Suppressor macrophage (primary cell): ENCODE measurements at places on chromosomes 16 and 17.

DNA sequence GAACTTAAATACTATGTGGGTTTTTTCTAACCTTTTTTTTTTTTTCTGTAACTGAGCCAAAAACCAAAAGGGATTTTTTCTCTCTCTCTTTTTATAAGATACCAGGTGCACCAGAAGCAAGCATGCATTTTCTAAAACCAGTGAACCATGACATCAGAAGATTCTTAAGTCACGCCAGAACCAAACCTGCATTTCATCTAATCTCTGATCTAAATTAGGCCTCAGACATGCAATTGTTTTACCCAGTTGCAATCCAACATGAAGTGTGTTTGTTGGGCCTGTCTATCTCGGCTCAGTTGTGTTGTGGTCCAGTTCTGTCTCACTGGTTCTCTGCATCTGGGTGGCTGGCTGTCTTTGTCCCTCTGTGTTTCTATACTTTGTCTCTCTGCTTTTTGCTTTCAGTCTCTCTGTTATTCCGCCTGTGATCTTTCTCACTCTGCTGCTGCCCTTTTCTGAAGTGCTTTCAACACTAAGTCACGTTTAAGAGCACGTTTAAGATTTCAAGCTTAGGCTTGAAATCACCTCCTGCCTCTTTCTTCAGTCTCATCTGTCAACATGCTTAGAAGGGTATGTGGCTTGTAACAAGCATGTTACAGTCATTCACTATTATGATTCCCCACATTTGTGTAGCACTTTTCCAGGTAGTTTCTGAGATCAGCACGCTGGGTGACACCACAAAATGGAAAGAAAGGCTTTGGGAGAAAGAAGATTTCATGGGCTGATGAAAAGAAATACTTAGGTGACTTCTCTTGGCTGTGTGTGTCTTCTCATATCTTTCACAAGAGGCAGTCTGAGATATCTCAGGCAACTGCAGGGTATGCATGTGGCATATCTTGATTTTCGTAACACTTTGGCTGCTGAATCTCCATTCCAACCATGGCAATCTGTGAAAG, 488.9 kb downstream of the SHISA9 start:
- DNase-seq, result no peak

DNA sequence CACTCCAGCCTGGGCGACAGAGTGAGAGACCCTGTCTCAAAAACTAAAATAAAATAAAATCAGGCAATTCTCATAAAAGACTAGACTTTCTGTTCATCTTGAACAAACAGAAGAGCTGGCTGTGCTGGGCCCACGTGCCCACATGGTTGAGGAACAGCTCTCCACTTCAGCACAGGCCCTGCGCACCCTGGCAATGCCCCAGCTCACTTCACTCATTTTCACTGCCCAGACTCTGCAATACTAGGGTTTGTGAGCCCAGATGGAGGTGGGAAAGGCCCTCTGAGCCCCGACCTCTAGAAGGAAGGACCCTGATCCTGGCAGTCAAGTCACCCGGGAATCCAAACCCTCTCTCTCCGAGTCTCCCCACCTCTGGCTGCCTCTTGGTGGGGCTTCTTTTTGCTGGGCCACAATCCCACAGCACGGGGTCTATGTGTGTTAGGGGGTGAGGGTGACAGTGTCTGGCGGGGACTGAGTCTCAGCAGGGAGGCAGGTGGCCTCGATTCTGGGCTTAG, 14.8 kb downstream of the MYLK3 start:
- DNase-seq, result no peak

DNA sequence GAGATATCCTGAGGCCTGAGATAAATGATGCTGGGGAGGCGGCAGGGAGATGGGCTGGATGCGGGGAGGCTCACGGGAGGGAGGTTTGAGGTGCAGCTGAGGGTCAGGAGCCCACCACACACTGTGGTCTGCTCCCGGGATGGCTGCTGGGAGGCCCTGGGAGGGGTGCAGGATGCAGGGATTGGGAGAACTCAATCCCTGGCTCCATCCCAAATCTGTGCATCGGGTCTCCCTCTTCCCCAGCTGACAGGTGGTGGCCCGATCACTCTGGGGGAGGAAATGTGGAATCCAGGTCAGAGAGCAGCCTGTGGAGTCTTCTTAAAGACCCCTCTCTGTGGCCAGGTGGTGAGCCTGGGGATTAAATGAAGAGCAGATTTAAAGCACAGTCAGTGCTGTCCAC, 12.0 kb downstream of the PHB1 start:
- no peak for DNase-seq

DNA sequence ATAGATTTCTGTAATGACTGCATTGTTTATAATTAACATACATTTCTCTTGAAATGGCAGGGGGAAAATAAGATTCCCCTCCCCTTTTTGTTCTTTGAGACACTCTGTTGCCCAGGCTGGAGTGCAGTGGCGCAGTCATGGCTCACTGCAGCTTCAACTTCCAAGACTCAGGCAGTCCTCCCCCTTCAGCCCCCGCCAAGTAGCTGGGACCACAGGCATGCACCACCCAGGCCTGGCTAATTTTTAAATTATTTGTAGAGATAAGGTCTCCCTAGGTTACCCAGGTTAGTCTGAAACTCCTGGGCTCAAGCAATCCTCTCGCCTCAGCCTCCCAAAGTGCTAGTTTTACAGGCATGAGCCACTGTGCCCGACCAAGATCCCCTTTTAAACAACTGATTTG, 67.7 kb downstream of the KATNIP start:
- no peak for DNase-seq

GRCh38 chr17:63841350-63842172, 924 bp downstream of the SMARCD2 start:
- peak; percentile 49 for DNase-seq

DNA sequence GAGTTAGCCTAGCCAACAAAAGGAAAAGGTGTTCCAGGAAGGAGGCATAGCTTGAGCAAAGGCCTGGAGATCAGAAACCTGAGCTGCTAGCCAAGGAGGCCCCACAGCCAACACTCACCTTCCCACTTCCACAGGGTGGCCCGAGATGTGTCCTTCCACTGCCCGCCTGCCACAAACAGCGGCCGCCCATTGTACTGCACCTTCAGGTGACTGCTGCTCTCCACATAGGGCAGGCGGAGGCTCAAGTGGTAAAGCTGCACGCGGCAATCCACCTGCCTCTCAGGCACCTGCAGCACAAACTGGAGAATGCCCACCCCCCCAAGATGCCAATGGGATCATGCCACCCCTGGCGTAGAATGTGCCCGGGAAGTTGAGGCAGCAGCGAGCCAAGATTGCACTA, 111.5 kb downstream of the RMI2 start:
- DNase-seq, result no peak

GRCh38 chr17:66378296-66378695, 75.9 kb downstream of the PRKCA start:
- no peak for DNase-seq

DNA sequence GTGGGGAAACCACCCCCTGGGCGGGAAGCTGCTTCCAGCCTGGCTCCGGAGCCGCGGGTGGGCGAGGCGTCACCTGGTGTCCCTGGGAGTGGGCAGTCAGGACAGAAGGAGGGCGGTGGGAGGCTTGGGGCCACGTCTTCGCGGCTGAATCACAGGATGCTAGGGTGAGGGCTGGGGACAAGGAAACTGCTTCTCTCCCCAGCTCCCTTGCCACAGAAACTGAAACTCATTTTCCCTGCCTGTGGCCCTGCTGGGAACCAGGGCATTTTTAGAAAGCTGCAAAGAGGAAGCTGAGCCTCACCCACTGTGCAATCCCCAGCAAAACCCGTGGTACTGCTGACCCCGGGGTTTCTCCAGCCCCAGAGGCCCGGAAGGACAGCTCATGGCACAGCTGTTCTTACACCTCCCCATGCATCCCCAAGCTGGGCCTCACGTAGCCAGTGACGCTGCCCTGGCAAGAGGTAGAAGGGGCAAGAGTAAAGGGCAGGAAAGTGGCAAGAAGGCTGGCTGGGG, 8.2 kb downstream of the RHBDF2 start:
- DNase-seq, result peak; percentile 97

GRCh38 chr17:82204831-82205719, 7.6 kb downstream of the CCDC57 start:
- DNase-seq, result no peak

DNA sequence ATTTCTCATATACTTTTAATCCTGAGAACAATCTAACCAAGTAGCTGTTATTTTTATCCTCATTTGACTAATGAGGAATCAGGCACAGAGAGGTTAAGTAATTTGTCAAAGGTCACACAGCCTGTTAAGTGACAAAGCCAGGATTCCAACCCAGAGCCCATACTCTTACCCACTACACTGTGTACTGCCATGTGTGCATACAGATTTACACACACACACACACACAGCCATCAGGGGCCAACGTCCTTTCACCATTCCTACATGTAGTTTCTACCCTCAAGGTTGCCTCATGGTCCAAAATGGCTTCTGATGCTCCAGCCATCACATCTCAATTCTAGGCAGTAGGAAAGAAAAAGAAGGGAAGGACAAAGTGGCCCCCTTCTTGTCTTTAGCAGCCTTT, 22.1 kb downstream of the TMEM186 start:
- DNase-seq, result no peak

GRCh38 chr16:86952769-86953168, 364.4 kb downstream of the C16orf95 start:
- no peak for DNase-seq

GRCh38 chr16:67236563-67237395, 9.8 kb downstream of the TMEM208 start:
- peak; percentile 49 for DNase-seq

DNA sequence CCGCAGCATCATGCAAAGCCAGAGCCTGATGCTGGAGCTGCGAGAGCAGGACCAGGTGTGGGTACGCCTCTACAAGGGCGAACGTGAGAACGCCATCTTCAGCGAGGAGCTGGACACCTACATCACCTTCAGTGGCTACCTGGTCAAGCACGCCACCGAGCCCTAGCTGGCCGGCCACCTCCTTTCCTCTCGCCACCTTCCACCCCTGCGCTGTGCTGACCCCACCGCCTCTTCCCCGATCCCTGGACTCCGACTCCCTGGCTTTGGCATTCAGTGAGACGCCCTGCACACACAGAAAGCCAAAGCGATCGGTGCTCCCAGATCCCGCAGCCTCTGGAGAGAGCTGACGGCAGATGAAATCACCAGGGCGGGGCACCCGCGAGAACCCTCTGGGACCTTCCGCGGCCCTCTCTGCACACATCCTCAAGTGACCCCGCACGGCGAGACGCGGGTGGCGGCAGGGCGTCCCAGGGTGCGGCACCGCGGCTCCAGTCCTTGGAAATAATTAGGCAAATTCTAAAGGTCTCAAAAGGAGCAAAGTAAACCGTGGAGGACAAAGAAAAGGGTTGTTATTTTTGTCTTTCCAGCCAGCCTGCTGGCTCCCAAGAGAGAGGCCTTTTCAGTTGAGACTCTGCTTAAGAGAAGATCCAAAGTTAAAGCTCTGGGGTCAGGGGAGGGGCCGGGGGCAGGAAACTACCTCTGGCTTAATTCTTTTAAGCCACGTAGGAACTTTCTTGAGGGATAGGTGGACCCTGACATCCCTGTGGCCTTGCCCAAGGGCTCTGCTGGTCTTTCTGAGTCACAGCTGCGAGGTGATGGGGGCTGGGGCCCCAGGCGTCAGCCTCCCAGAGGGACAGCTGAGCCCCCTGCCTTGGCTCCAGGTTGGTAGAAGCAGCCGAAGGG, 24.2 kb downstream of the C1QTNF1 start:
- DNase-seq, result no peak

DNA sequence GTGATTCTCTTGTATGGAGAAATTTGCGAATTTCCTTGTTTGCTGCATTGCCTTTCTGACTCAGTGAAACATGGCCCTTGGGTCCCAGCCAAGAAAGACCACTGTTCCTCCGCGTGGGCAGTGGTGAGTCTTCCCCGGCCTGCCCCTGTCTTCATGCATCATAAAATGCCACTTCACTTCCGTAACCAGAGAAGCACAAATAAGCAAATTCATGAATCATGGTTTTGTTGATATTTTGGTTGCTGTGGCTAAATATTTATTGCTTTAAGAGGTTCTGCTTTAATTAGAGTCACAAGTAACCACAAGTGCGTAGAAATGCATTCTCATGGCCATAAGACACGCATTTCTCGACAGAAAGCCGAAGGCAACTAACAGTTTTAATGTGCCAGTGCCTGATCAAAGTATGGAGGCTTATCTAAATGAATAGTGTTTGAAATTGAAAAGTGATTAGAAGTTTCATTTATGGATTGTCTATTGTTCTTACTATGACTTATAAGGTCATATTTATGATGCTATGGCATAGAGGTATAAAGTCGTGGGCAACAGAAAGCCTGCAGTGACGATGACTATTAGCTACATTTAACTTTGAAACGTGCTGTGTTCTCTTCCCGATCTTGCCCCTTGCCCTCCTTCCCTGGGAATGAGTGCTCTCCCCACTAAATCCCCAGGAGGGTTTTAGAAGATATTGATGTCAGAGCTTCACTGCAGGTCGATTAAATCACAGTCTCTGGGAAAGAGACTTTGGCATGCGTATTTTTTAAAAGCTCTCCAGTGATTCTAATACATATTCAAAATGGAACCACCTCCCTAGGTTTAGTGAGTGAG, 76.0 kb downstream of the WIPI1 start:
- DNase-seq, result peak; percentile 98

GRCh38 chr17:78847052-78847451, 6.4 kb upstream of the USP36 start:
- DNase-seq, result no peak

DNA sequence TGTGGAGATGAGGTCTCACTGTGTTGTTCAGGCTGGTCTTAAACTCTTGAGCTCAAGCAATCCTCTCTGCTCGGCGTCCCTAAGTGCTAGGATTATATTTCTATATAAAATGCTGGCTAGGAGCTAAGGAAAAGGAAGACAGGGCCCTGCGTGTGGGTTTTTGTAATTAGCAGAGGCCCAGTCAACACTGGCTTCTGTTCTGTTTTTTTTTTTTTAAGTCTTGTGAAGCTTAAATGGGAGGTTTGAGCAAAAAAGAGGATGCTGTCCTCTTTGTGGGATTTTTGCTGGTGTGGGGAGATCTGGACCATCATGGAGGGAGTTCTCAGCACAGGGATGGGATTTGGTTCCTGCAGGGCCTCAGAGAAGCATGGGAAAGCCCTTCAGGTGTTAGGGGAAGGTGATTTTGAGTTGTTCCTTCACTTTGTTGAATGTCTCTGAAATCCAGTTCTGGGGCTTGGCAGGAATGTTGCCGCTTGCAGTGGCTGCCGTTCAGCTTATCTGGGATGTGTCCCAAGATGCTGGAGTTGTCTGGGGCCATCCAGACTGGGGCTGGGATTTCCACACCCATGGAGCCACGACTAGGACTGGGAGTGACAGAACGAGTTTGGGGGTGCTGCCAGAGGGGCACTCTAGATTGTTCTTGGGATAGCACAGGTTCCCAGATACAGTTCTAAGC, 4.2 kb downstream of the PYCARD start:
- peak; percentile 56 for DNase-seq

GRCh38 chr16:84862804-84863480, 43.2 kb downstream of the CRISPLD2 start:
- no peak for DNase-seq
